Fibroblast of gingiva (primary cell): ENCODE measurements at places on chromosomes 3 and 15.

DNA sequence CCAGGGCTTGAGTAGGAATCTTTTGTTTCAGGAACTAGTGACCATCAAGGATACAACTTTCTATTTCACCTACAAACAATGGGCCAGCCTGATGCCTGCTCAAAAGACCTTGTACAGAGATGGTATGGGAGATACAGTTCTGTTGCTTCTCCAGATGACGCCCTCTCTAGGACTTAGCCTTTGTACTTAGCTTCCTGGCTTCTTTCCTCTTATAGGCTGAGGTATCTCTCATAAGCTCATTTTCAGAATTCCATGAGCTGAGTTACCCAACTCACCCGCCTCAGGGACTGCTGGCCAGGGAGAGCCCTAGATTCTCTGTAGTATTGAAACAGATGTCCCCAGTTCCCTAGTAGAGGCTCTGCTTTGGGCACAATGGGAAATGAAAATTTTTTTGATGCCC, 8.6 kb upstream of the ZNF620 start:
- no peak for DNase-seq

DNA sequence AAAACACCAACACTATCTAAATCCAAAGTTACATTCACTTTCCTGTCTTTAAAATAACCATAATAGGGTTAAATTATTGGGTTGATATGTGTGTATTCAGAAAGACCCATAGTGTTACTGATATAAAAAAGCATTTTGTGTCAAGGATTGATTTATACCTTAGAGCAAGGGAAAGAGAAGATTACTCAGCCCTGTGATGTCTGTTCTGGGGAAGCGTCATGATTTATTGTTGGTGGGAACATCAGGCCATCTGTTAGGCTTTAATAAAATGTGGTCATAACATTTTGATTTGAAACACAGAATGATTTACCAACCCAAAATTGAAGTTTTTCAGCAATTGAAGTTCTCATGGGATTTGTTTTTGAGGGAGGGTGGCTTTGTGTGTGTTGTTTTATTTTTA, 33.2 kb downstream of the SIDT1 start:
- no peak for DNase-seq

DNA sequence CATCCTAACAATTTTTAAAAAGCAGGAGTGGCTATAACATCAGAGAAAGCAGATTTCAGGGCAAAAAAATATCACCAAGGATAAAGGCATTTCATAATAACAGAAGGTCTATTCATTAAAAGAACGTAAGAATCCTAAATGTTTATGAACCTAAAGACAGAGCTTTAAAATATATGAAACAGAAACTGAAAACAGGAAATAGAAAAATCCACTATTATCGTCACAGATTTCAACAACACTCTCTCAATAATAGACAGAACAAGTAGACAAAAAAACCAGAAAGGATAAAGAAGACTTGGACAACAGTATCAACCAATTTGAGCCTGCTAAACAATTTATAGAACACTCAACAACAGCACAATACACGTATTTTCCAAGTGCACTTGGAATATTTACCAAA, 71.4 kb downstream of the FBXL22 start:
- DNase-seq, result no peak

- DNase-seq, result peak; percentile 9
These were observed 693.1 kb upstream of the NECTIN3 start for GRCh38 chr3:110378481-110378880.

DNA sequence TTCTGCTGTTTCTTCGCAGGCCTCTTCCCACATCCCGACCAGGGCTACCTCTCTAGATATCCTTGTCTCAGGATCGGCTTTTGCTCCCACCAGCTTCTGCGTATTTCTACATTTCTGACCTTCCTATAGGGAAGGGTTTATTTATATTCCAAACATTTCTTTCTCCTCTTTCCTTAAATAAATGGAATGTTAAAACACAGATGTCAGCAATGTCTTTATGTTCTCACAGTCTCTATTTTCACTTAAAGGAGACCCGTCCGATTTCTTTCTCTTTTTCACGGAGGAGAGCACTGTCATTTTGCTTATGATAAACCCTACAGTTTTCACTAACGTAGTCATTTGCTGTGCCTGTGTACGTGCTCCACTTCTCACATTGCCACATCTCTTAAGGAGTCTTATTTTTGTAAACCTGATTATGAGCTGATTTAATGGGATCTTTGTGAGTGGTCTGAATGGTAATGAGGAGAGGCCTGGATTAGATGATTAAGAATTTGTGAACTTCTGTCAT, 630 bp downstream of the KIF15 start:
- DNase-seq, result no peak
